ENCODE measurements at places on chromosomes 3 and 15.

GRCh38 chr3:13529196-13530112 lies 19.5 kb upstream of the FBLN2 start:
- DNase-seq = no peak

- DNase-seq = no peak
Measured at GRCh38 chr15:35705884-35706585, 160.1 kb upstream of the DPH6 start.

GRCh38 chr3:14216257-14217048 lies 37.8 kb downstream of the LSM3 start:
- peak; percentile 57 for DNase-seq

GRCh38 chr3:15512166-15512565 lies 9.3 kb downstream of the COLQ start:
- no peak for DNase-seq

DNA sequence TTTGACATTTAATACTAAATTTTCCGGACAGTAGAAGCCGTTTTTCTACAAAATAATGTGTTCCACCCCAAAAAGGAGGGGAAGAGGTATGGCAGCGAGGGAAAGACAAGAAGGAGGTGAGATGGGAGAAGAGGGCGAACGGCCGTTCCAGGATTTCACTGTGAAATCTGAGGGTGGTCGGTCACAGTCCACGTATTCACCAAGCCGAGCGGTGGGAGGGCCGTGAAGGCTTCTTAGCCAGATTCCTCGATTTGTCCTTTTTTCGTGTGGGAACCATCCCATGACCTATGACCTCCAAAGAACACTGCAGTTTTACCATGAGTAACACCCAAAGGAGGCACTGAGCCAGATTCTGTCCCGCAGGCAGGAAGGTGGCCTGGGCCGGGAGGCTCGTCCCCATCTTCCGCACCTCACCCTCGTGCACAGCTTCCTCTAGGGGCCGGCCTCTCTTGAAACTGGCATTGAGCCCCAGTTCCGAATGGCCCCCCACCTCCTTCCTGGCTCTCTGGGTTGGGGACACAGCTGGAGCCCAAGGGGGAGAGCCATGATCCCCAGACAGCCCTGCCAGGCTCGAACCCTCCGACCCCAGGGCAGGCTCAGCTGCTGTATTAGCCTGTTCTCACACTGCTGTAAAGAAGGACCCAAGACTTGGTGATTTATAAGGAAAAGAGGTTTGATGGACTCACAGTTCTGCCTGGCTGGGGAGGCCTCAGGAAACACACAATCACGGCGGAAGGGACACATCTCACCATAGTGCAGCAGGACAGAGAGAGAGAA lies 23.7 kb downstream of the XXYLT1 start:
- DNase-seq = no peak

DNA sequence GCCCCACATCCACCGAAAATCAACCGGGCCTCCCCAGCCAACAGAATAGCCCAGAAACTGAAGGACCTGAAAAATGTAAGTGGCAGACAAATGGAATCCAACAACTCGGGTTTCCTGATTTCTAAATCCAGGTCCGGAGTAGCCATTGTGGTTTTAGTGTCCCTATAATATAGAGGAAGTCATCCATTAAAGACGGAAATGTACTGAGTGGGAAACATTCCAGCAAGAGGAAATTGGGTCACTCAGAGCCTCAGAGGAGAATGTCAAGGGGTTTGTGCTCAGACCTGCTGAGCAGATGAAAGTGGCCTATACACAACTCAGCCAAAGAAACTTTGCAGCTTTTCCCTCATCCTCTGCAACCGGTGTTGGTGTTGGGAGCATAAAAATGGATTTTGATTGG lies 366.7 kb downstream of the ERC2 start:
- no peak for DNase-seq

GRCh38 chr15:91040856-91041255 lies 18.5 kb upstream of the VPS33B start:
- no peak for DNase-seq

GRCh38 chr3:187957165-187957581 lies 196.8 kb upstream of the LPP start:
- peak; percentile 34 for DNase-seq

- DNase-seq = peak; percentile 70
Measured at GRCh38 chr3:170356596-170357175, 829 bp upstream of the SKIL start.

DNA sequence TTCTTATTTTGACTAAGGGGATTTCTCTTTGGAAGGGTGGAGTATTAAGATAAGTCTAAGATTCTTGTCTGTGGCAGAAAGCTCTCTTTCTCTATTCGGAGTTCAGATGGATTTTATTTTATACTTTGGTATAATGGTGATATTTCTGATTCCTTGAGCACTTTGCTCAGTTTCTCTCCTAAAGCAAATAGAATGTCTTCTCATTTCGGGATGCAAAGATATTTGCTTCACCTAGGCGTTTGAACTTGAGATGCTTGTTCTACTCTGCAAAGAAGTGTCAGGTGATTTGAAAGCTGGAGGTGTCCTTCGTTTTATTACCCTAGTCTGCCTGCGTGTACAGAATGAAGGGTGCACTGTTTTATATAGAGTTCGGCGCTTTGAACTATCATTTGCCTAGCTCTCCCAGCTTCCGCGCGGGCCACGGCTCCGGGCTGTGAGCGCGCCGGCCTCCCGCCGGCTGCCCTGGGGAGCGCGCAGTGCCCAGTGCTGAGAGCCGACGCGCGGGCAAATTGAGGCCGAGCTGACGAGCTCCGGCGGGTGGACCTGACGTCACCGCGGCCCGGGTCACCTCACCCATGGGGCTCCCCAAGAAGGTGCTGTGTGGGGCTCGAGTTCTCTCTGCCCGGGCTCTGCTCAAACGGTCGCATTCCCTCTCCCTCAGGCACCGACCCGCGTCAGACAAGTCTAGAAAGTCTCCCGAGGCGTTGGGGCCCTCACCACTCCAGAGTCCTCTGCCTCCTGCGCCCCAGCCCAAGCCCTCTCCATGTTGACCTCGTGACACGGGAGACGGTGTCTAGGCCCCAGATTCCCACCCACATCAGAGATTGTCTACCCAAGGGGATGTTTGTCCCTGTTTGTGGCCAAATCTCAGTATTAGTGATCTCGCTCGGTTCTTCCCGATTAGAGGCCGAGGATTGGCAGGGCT lies 7.5 kb downstream of the SOX2 start:
- no peak for DNase-seq

GRCh38 chr3:192188218-192188835 lies 539.0 kb downstream of the FGF12 start:
- peak; percentile 65 for DNase-seq

GRCh38 chr15:56927816-56928215 lies 9.4 kb downstream of the TCF12 start:
- no peak for DNase-seq

DNA sequence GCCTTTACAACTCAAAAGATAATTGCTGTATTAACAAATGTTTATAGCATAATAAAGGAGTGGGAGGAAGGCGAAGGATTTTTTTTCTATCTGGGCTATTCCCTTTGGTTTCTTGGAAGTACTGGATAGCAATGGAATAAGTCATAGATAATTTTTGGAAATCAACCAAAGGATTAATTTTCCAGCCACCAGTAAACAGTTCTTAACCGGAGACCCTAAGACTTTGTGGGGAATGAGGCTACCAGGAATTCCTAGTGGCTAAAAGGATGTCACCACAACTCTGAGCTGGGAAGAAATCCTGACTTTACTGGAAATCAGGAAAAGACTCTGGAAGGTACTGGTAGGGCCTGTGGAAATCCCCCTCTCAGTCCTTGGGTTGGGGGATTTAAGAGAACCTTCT lies 138.4 kb upstream of the RARB start:
- no peak for DNase-seq

- no peak for DNase-seq
Measured at GRCh38 chr15:84001037-84001436, 234.5 kb upstream of the GOLGA6L4 start.

DNA sequence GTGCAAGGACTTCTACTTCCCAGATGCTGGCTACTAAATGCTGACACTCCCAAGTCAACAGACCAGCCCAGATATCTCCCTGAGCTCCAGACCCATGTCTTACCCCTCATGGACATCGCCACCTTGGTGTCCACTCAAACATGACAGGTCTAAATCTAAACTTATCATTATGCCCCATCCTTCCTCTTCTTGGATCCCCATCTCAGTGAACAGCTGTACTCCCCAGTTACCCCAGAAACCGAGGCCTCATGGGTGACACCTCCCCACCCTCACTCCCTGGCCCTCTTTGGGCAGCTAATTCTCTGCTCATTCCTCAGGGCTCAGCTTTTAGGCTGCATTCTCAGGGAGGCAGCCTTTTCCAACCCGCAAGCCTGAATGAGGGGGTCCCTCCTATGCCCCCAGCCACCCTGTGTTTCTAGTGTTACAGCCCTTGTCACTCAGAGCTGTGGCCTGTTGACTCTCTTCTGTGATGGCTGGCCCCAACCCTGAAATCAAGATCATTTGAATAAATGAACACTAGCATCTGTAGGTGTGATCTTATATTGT lies 5.4 kb downstream of the EHD4 start:
- no peak for DNase-seq

- DNase-seq = no peak
Measured at GRCh38 chr3:123688241-123688747, 103.4 kb upstream of the HACD2 start.

- DNase-seq = no peak
Measured at GRCh38 chr3:77412584-77412983, 372.7 kb downstream of the ROBO2 start.

GRCh38 chr15:73955326-73955725 lies 29.1 kb downstream of the LOXL1 start:
- DNase-seq = no peak

DNA sequence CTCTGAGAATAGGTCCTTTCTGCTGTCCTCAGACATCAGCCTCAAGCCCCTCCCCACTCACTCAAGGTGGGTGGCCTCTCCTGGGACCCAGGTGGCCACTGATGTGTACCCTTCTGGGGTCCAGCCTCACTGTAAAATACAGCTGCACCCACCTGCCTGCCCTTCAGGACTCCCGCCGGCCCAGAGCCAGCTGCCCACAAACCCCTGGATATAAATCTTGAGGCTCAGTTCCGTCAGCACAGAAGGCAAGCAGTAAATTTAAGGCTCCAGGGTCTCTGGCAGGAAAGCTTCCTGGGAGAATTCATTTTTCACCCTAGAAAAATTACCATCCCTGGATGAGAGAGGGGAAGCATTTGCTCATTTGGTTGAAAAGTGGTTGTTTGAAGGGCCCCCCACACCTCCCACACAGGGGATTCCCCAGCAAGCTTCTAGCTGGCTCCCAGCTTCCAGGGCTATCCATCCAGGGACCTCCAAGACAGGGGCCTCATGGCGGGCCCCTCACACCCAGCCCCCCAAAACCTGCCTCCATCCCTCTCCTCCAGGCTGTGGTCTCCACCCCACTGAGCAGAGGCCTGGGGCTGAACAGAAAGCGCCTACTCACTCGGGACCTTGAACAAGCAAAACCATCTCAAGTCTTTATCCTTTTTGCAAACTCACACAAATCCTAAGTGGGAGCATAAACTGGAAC lies 48.4 kb upstream of the GRIP2 start:
- DNase-seq = no peak

GRCh38 chr3:187281191-187281714 lies 10.3 kb downstream of the MASP1 start:
- no peak for DNase-seq

- no peak for DNase-seq
Measured at GRCh38 chr3:153429821-153430220, 267.8 kb downstream of the RAP2B start.

DNA sequence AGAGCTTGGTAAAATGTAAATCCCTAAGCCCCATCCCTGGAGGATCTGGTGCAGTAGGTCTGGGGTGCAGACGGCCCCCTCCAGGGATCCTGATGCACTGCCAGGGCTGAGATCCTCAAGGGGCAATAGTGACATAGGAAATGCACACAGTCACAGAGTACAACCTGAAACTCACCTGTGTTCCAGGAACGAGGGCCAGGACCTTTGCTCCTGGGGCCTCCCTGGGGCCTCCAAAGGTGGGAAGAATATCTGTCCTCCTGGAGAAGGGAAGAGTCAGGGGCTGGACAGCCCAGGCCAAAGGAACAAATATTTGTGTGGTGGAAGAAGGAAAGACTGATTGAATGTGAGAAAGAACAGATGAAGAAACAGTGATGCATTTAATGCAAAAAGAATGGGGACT lies 9.5 kb downstream of the SSUH2 start:
- DNase-seq = no peak

GRCh38 chr3:150275941-150276340 lies 132.2 kb upstream of the TSC22D2 start:
- DNase-seq = no peak

GRCh38 chr3:152403632-152404066 lies 134.9 kb downstream of the MBNL1 start:
- no peak for DNase-seq

- no peak for DNase-seq
Measured at GRCh38 chr3:123159926-123160635, 41.7 kb upstream of the SEC22A start.

DNA sequence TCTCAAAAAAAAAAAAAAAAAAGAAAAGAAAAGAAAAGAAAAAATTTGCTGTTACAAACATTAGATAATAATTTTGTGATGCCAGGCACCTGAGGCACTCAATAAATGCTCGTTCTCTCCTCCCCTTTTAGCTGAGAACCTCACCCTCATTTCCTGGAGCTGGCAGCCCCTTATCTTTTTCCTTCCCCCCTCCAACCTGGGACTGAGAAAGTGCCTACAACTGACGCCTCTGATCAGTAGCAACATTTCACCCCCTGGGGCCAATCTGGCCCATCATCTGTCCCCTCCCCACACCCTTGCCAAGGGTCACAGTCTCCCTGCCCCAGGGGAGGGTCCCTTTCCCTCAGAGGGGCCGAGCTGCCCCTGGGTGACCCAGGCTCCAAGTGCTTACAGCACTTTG lies 12.6 kb upstream of the RNU6-1 start:
- DNase-seq = no peak

- DNase-seq = no peak
Measured at GRCh38 chr3:66479532-66479947, 21.3 kb downstream of the LRIG1 start.

- DNase-seq = no peak
Measured at GRCh38 chr15:48119277-48119676, 1.5 kb upstream of the SLC24A5 start.

DNA sequence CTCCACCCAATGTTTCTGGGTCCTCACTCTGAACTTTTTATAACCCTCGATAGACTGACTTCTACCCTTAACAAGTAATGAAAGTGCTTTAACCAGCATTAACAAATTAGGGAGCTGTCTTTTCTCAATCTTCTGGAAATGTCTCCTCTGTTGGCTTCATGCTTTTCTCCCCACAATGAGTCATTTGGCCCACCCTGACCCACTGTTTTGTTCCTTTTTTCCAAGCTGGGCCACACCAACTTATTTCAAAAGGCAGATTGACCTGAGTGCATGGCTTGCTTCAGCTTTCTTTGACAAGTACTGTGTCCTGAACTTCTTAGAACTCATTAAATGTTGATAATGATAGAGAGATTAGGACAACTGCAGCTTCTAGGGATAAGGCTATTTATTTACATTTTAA lies 199.6 kb upstream of the SEMA6D start:
- no peak for DNase-seq

DNA sequence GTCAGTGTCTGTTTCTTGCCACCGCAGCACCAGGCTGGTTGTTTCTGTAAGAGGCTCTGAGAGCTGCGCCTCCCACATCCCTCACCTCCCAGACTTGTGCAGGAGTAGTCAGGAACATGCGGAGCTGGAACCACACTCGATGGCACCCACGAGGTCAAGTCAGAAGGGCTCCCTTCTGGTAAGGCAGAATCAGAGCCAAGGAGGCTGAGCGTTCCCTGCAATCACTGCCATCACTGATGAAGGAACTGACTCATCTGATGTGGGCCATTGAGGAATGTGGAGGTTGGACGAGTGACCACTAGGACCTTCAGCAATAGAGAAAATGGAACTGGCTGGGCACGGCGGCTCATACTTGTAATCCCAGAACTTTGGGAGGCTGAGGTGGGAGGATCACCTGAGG lies 35.7 kb upstream of the BLM start:
- no peak for DNase-seq

- DNase-seq = no peak
Measured at GRCh38 chr3:149003653-149004305, 12.4 kb downstream of the GYG1 start.

All from stimulated activated CD4-positive, alpha-beta T cell treated with anti-CD3 and anti-CD28 coated beads, Interleukin-15, amount 100 ng/mL, for 24 hours (primary cell).